ENCODE measurements at places on chromosomes 16 and 17. TPM values are rescaled to one million over a fixed set of nuclear protein-coding genes. Genes with fewer than 3 reads are reported as not detected.

- DNase-seq: no peak
Observed at GRCh38 chr16:66167564-66168291, 198.8 kb upstream of the CDH5 start.

DNA sequence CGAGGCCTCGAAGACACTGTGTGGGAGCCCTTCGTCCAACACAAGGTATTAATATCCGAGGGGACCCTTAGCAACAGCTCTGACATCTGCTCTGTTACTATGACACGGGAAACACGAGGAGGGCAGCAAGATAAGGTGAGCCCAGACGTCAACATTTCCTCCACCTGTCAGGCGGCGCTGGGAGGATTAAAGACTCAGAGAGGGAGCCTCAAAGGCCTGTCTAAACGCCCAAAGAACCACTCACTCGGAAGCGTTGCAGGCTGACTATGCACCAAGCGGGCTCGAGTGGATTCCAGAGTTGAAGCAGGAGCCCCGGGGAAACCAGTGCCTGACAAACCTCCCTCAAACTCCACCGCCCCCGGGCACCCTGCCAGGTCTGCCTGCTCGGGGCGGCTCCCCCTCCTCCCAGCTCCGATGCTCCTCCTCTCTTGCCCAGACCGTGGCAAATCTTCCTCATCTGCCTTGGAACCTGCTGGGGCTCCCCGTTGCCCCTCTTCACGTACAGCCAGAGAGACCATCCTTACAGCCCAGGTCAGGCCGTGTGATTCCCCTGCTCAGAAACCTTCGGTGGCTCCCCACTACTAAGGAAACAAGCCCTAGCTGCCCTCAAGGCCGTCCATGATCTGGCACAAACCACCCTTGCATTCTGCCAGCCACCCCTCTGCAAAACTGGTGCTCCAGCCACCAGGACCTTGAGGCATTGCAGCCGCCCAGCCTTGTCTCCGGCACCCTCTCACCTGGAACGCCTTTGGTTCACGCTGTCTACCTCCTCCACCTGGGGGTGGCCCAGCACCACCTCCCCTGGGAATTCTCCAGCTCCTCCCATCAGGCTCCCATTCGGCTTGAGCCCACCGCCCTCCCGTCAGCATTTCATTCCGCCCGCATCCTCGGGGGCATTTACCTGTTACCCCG lies 16.2 kb downstream of the RPH3AL start:
- peak; percentile 67 for DNase-seq

- DNase-seq: no peak
Observed at GRCh38 chr17:83152227-83152744, 72.9 kb downstream of the METRNL start.

DNA sequence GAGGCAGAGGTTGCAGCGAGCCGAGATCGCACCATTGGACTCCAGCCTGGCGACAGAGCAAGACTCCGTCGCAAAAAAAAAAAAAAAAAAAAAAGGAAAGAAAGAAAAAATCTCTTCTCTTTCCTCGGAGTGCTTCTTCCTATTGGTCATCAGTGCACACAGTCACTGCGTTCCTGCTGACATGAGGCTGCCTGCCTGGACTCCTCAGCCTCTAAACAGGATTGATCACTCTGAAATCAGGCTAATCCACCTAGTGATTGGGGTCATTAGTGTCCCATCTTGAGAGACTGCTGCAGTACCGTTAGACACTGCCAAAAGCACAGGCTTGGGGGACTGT lies 30.8 kb downstream of the PLCD3 start:
- no peak for DNase-seq

DNA sequence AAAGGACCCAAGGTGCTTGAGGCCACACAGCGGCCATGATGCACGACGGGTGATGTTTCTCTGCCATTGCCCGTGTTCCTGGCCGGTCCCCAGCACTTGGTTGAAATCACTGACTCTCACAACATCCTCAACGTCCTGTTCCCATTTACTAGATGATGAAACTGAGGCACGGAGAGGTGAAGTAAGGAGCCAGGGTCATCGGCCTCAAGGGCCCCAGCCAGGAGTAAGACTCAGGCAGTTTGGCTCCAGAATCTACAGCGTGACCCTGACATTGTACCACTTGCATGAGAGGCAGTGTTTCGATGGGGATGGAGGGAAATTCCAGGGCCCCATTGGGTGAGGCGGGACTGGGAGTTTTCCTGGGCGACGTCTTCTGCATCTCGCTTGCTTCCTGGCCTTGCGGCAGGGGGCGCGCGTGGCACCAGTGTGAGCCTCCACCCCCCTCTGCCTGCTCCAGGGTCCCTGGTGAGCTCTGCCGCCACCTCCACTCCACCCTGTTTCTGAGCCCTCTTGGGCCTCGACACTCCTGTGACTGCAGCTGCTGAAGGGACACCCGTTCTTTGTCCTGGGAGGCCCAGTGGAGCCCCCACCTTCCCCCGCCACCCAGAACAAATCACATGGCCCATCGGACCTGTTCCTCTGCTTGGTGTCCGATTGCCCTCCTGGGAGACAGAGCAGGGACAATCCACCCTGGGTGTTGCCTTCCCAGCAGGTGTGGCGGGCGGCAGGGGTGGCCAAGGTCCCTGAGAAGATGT lies 133.0 kb upstream of the GSE1 start:
- DNase-seq: no peak

- DNase-seq: peak; percentile 61
Observed at GRCh38 chr17:58525239-58525638, 10.8 kb upstream of the MTMR4 start.

- DNase-seq: no peak
Observed at GRCh38 chr17:60926466-60927183, 249.0 kb downstream of the BCAS3 start.

DNA sequence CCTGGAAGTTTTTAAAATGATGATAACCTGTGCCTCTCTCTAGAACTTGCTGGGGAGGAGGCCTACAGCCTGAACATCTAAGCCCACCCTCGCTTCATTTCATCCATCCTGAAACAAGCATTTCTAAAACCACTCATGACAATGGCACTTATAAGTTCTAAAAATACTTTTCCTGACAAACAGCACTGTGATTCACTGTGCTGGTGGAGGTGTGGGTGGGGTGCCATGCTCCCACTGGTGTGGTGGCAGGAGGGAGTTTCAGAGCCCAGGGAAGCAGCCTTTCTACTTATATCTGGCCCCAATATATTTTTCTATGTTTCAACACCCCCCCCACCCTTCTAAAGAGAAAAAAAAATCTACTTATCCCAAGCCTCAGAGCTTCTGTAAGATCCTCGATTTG lies 52.6 kb downstream of the RAB11FIP4 start:
- DNase-seq: no peak

DNA sequence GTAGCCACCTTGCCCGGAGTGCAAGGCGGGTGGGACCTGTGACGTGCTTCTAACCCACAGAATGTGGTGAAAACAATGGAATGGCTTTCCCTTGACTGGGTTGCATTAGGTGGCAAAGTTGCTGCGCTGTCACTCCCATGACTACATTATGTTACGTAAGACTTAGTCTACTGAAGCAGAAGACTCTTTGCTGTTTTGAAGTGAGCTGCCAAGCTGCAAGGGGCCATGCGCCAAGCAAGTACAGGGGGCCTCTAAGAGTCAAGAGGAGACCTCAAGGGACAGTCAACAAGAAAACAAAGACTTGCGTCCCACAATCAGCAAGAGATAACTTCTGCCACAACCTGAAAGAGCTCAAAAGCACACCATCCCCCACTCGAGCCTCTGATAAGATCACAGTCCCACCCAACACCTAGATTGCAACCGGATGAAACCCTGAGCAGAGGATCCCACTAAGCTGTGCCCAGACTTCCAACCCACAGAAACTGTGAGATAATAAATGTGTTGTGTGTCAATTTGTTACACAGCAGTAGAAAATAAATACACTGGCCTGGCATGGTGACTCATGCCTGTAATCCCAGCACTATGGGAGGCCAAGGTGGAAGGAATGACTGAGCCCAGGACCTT lies 16.5 kb downstream of the ANKRD11 start:
- DNase-seq: no peak

DNA sequence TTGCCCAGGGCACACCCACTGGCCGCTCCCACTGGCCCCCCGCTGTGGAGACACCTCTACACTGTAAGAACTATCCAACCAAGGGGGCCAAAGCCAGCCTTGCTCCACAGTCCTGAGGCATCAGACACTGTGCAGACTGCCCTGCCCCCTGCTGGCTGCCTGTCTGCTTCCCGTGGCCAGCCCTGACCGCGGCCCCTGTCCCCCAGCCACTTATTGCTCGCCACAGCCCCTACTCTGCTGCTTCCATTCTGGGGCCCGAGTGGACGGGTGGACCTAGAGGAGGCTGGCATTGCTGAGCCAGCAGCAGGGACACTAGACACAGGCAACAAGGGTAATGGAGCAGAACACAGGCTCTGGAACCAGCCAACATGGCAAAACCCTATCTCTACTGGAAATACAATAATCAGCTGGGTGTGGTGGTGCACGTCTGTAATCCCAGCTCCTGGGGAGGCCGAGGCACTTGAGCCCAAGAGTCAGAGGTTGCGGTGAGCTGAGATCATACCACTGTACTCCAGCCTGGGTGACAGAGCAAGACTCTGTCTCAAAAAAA lies 19.7 kb upstream of the LRRC37A3 start:
- DNase-seq: no peak

DNA sequence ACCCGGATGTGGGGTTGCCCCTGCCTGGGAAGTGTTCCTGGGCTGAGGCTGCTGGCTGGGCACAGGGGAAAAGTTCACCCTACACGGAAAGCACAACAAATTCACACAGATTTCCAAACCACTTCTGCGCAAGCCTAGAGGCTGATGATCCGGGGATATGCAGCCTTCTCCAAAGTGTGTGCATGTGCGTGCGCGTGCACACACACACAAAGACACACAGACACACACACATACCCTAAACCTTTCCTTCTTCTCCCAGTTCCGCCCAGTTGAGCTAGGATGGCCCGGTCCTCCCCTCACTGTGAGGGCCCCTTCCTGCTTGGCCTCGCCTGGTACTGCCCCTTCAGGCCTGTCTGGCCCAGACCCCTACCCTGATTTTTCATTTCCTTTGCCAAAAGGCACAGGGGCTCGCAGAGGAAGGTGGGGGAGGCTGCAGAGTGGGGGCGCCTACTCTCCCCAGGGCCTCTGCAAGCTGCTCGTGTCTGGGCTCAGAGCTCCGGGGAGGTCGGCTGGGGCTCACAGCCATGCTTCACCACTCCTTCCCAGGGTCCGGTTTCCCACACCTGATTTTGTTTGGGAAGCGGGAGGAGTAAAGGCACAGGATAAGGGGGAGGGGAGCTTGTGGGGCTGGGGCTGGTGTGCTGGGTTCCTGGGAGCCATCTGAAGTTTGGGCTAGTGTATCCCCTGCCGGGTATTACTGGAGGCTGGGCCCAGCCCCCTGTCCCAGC lies 144.7 kb downstream of the ENGASE start:
- peak; percentile 57 for DNase-seq

GRCh38 chr17:5115673-5116651 lies at the start of gene USP6:
TSS of gene USP6 (plus strand) at chr17:5116032. CDS start at chr17:5130368, 14,336 bp downstream.
- no peak for DNase-seq

GRCh38 chr17:66715076-66715675 lies 119.7 kb upstream of the CACNG5 start:
- DNase-seq: no peak

DNA sequence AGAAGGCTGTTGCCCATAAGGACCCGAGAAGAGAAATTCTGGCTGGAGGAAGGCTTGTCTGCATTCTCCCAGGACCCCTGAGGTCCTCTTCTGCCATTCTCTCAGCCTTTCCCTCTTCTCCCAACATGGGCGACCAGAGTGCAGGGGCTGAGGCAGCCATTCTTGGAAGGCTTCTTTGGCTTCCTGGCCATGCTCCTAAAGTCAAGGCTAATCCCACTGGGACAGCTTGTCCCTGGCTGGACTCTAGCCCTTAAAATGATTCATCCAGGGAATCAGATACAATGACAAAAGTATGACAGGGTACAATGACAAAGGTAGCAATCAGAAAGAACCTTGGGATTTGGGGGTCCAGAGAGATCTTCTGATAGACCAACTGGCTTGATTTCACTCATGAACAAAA lies 26.8 kb downstream of the SRL start:
- no peak for DNase-seq

DNA sequence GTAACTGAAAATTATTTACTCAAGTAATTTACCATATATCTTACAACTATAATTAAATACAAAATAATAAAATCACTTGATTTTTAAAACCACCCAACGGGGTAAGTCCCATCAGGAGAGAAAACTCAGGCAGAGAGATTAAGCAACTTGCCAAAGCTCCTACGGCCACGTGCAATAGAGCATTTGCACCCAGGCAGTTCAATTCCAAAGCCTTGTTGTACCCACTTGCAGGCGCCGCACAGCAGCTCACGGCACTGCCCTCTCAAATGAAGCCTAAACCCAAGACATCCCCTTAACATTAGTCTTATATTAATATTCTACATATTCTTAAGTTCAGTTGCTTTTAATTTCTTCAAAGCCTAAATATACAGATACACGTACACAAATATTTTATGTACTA lies 75.7 kb downstream of the SPAG9 start:
- DNase-seq: no peak

The EXOC3L1 gene
- total RNA-seq: 10.9 TPM

The NOS2 gene
- 0.34 TPM for total RNA-seq

The UBE2G1 gene
- 56.9 TPM for total RNA-seq

The TEKT3 gene
- 0.41 TPM for total RNA-seq

The NUPR1 gene
- 142 TPM for total RNA-seq

The RRAD gene
- total RNA-seq: 8.2 TPM

The ZNF385C gene
- total RNA-seq: 0.31 TPM

The NOXO1 gene
- 4.4 TPM for total RNA-seq

The APOBR gene
- 6.2 TPM for total RNA-seq

The DDX52 gene
- total RNA-seq: 23.7 TPM

The SLX1A gene
- 25.5 TPM for total RNA-seq

The PSMD12 gene
- total RNA-seq: 40.0 TPM

The SECTM1 gene
- total RNA-seq: 36.8 TPM
